ENCODE measurements at places on chromosomes 11 and 22.

GRCh38 chr11:71194710-71195109, 57.7 kb downstream of the SHANK2 start:
- DNase-seq: no peak

GRCh38 chr11:6640985-6641701, 14.5 kb downstream of the DCHS1 start:
- no peak for DNase-seq

- DNase-seq: peak; percentile 15
These were observed 30.4 kb upstream of the TRIM29 start for GRCh38 chr11:120168108-120168959.

- DNase-seq: no peak
These were observed 27.5 kb downstream of the CHEK2 start for GRCh38 chr22:28714043-28714628.

DNA sequence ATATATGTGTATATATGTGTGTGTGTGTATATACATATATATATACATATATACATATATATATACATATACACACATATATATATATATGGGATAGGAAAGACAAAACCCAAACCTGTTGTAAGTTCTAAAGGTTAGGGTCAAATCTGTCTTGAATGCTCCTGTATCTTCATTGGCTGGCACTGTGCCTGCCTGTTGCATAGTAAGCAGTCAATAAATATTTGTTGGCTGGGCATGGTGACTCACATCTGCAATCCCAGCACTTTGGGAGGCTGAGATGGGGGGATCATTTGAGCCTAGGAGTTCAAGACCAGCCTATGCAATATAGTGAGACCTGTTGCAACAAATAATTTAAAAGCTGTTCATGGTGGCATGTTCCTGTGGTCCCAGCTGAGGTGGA, 205.4 kb downstream of the DBX1 start:
- DNase-seq: no peak

GRCh38 chr11:82229341-82229740, 504.3 kb downstream of the FAM181B start:
- no peak for DNase-seq

DNA sequence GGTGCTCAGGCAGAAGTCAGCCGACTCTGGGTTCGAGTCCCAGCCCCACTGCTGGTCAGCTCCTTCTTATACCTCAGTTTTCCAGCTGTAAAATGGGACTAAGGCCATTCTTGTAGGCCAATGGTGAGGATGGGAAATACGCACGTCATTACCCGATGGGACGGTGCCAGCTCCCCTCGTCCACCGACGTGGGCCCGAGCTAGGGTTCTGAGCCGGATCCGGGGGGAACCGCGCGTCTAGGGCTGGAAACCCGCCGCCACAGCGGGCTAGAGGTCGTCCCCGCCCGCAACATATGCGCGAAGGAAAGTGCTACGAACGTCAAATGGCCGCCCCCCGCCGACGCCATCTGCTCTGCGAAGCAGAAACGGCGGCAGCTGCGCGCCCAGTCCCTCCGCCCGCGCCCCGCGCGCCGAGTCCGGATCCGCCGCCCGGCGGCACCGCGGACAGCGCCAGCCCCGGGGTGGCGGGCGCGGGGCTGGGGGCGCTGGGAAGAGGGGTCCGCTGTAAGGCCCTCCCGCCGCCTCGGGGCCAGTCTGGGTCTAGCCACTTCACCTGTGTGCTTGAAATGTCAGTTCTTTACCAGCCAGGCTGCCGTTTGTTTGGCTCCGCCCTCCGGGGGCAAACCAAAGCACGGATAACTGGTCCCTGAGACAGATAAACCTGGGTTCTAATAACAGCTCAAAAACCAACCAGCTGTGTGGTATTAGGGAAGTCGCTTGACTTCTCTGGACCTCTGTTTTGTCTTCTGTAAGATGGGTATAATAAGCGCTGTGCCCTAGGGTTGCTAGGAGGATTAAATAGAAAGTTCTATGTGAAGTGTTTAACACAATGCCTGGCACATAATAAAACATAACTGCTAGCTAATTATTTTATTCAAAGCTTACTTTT, 103.5 kb upstream of the RCN1 start:
- no peak for DNase-seq

- DNase-seq: no peak
These were observed 35.1 kb downstream of the EP300 start for GRCh38 chr22:41127451-41127850.

GRCh38 chr11:64833509-64833908, 10.9 kb downstream of the CDC42BPG start:
- no peak for DNase-seq

GRCh38 chr22:46446799-46447198, 90.6 kb downstream of the CELSR1 start:
- DNase-seq: no peak

DNA sequence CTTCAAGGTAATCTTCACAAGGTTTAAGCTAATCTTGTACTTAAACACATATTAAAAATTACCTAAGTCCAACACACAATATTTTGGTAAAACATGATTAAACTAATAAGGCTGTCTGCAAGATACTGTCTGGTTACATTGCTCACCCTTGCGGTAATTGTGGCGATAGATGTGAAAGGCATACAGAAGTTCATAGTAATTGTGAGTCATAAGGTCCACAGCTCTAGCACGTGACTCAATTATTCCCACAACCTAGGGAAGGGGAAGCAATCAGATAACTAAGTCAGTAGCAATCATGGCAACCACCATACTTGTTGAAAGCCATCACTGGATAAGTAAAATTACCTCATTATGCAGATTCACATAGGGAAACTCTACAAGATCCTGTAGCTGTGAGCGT, 30.5 kb upstream of the FNBP4 start:
- DNase-seq: no peak

GRCh38 chr22:22376352-22376706, 131.7 kb downstream of the VPREB1 start:
- no peak for DNase-seq

- DNase-seq: no peak
These were observed 286.2 kb upstream of the NARS2 start for GRCh38 chr11:78860720-78861422.

DNA sequence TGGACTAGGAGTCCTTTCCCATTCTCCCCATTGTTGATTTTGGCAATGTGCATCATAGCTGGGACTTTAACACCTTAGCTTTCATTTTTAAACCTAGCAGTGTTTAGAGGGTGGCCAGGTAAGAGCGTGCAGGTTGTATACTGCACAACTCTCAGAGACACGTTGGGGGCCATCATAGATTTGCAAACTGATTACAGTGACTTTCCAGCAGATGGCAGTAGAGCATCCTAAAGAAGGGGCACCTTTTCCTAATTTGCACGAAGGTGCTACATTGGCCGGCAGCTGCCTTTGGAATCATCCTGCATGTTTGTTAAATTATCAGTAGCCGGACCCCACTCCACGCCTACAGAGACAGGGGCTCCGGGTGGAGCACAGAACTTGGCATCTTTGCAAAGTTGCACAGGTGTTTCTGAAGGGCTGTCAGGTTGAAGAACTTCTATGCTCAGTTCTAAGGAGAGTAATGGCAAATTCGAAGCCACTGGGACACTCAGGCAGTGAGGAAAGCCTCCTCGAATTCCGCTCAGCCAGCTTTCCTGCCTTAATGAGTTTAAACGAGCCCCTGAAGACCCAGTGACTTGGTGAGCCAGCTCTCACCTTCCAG, 7.7 kb downstream of the LHFPL7 start:
- peak; percentile 75 for DNase-seq

DNA sequence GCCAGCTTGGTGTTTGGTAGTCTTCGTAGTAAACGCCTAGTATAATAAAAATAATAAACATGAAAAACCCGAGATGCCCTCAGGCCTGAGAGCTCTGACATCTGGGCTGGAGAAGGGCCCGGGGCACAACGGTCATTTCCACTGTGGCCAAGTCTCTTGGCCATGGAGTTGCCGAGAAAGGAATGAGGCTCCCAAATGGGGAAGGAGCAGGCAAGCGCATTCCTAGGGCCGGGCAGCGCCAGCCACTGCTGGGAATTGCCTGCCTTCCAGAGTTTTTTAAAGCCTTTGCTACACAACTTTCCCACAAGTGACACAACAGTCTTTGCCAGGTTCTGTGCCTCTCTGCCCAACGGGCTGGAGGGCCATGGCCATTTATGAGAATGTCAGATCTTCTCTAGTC, 103.4 kb downstream of the NAV2 start:
- no peak for DNase-seq

- peak; percentile 15 for DNase-seq
These were observed 22.3 kb downstream of the TNKS1BP1 start for GRCh38 chr11:57302489-57302888.

DNA sequence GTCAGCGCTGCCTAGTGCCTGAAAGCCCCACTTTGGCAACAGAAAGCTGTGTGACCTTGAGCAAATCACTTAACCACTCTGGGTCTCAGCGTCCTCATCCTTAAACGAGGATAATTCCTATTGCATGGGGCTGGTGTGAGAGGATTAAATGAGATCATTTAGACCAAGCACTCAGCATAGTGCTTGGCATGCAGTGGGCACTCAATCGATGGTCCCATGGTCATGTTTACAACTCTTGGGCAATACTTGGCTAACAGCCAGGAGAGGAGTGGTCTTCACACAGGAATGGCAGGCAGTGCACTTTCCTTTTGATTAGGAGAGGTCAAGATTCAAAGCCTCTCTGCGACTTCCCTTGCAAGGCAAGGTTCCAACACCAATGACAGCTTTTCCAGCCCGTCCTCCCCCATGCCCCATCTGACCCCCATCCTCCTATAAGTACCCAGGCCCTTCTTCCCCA, 14.1 kb downstream of the TNKS1BP1 start:
- DNase-seq: no peak

DNA sequence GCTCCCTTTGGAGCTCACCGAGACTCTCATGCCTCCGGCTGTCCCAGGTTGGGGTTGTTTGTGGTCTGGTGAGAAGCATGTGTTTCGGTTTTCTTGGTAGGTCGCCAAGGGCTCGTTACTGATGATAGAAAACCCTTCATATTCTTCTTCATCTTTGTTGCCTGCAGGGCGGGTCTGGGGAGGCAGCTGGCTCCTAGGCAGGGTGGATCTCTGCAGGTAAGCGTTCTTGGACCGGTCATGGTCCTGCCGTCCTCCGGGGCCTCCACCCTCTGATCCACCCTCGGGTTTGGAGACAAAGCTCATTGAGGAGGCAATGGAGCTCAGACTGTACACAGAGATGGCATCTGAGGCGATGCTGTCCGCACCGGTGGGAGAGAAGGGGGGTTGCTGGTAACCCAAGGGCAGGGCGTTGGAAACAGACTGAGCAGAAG, 64.3 kb upstream of the PITPNB start:
- no peak for DNase-seq

GRCh38 chr11:17476317-17477083, at the start of gene ABCC8:
ABCC8 (minus strand) TSS chr11:17476845; CDS start chr11:17476776, 69 bp downstream.
- no peak for DNase-seq

GRCh38 chr11:36230779-36231699, 58.2 kb downstream of the COMMD9 start:
- DNase-seq: no peak

- no peak for DNase-seq
These were observed 389.9 kb upstream of the KIRREL3 start for GRCh38 chr11:127390465-127390864.

All from GM13976 (cell line).